SW 1271 (cell line): ENCODE measurements at places on chromosomes 3 and 15.
A peak's percentile ranks its signal among the peaks of the same experiment; 100 is the strongest.

- DNase-seq: no peak
Measured at GRCh38 chr15:23472033-23472432, 25.0 kb upstream of the GOLGA6L2 start.

DNA sequence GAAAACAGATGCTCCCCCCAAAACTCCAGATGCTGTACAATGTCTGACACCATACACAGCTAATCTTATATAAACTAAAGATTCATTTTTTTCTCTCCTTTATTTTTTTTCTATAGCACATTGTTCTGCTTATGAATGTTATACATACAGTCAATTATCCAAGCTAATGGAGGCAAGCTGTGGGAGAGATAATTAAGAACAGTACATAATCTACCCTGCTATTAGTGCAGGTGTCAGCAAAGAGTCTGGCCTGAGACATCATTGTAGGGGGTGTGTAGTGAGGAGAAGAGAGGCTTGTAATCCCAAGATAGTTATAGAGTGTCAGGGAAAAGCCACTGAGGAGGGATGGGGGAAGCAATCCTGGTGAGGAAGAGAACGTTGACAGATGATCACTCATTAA, 25.4 kb upstream of the CHMP2B start:
- no peak for DNase-seq

DNA sequence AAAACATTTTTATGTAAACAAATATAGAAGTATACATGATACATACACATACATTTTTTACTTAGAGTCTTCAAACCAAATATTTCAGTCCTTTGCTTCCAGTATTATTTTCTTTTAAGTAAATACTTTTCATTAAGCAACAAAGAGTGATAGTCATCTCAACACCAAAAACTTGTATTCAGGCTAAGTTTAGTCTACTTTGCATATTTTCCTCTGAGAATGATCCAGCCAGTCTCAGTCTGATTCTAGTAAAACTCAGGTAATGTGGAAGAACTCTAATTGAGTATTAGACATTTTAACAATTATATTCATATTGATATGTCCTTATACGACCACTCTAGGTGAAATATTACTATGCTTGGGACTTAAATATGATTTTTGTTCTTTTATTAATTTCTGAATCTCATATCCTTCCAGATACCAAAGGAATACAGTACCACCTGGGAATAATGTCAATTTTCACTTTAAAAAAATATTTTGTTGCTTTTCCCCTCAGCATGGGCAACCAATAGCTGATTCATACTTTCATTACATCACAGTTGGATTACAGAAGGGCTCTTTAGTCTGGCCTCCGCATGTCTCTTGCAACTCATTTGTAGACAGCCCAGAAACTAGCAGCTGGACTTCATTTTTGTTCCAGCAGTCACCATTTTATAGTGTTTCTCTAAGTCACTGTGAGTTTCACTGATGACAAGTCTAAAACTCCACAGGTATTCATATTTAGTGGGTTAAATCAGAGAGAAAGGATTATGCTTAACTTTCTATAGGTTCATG, 390.4 kb downstream of the ZBTB20 start:
- no peak for DNase-seq

- peak; percentile 3 for DNase-seq
Measured at GRCh38 chr3:59809710-59810444, 760.1 kb upstream of the CFAP20DC start.

DNA sequence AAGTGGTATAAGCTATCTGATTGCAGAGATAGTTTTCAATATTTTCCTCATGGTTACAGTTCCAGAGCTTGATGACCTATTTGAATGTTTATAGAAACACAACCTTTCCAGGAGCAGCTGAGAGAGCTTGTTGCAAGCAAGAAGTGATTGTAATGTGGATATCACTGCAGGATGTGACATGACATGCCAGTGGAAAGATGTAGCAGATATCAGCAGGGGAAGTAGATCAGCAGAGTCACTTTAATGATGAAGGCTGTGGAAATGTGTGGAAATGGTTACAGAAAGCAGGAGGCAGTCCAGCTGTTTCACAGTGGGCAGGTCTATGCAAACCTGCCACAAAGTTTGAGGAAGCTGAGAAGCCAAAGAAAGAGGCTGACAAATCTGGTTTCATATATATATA, 21.0 kb downstream of the TMEM158 start:
- DNase-seq: no peak

DNA sequence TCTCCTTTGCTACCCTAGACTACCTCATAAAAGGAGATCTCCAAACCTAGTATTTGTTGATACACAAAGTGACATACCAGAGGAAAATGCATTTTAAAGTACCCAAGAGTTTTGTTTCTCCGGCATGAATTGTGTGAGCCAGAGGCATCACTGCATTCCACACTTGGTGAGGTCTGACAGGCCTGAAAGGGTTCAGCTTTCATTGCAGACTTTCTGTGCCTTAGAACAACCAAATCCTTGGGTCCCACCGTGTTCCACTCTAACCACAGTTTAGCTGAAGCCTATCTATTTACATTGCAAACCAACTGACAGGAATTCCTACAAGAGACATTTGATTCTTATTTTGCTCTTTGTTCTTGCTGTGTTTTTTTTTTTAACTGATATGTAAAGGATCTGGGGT, 21.0 kb upstream of the EID1 start:
- no peak for DNase-seq

DNA sequence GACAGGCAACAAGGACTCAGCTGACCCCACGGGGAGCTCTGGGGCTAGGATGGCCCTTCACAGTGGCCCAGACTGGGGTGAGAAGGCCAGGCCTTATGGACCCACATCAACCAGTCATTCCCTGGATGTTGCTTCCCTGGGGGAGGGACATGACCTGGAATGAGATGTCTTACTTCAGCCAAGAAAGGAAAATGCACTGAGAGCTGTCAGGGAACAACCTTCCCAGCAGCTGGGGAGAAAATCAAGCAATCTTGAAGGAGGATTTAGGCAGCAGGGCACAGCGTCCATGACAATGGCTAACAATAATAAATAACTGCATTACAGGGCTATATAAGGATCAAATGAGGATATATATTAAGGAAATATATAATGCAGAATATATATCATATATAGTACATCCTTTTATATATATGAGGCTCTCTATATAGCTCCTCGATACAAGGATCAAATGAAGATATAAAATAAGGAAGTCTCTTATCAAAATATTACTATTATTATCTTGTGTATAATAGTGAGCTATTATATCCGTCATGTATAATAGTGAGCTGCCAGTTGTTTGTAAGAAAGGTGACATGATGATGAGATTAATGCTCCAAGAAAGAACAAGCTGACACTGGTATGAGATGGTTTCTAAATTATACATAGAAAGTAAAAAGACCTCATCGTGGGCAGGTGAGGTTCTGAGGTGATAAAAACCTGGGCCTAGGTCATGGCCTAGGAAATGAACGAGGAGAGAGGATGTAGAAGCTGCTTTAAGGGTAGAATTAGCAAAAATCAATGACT, 117.8 kb upstream of the LIPC start:
- DNase-seq: no peak

GRCh38 chr3:146464005-146464595, 5.3 kb downstream of the PLSCR2 start:
- DNase-seq: no peak

- no peak for DNase-seq
Measured at GRCh38 chr3:149726716-149727407, 25.4 kb downstream of the COMMD2 start.

DNA sequence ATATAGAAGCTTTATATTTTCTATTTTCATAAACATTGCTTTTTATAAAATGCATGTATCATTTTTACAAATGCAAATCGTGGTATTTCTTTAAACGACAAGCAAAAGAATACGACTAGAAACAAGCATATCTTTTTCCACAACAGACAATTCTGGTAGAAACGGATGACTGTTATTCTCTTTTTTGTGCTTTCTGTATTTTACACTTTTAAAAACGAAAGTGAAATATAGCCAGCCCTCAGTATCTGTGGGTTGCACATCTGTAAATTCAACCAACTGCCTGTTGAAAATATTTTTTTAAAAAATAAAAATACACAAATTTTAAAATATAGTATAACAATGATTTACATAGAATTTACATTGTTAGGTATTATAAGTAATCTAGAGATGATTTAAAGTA, 61.3 kb downstream of the PRTG start:
- DNase-seq: no peak
